NB4 (cell line): ENCODE measurements at places on chromosomes 7 and 10.

DNA sequence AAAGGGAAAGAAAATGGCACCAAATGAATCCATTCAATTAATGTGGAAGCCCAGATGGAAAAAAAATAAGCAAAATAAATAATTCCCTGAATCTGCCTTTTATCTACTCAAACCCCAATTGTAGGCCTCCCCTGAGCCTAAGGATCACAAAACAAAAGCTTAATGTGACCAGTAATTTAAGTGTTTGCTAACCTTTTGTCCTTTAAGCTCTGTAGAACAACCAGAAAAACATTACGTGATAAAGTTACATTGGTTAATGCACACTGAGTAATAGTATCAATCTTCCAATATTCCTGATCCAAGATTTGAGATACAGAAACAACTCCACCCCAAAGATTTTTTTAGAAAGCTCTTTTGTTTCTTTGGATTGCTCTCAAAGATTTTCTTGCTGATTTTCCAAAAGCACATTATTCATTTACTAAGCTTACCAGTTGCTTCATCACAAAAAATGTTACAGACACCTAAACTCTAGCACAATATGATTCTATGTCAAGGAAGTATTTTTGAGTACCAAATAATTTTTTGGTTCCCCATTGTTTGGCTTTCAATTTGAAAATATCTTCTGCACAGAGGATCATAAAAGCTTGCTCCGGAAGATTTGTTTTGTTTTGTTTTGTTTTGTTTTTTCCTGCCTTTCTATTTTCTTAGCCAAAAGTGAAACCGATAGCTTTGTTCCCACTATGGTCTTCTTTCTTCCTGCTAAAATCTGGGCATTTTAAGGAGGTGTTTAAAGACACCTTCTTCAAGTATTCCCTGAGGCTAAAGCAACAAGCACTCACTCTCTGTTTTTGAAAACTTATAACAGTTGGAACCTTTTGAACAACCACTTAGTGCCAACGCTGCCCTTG, 54.2 kb downstream of the TRIL start:
- no peak for DNase-seq

GRCh38 chr7:936386-937054, 18.0 kb downstream of the ADAP1 start:
- peak; percentile 94 for DNase-seq

- no peak for DNase-seq
These were observed 12.2 kb upstream of the BMPR1A start for GRCh38 chr10:86744067-86744725.

DNA sequence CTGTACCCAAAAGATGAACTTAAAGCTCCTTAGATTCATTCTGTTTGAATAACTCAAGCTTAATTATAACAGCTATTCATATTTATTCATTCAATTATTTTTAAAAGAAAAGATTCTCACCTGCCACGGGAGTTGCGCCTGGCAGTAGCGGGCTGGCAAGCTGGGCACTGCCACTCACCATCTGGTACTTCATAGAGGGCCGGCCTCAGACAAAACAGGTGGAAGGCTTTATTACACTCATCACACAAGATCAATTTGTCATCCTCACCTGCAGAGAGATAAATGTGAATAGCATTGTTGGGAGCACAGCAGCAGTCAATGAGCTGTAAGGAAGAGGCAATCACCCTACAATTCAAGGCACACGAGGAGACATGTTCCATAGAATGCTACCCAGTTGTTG, 15.8 kb downstream of the FZD9 start:
- DNase-seq: no peak

DNA sequence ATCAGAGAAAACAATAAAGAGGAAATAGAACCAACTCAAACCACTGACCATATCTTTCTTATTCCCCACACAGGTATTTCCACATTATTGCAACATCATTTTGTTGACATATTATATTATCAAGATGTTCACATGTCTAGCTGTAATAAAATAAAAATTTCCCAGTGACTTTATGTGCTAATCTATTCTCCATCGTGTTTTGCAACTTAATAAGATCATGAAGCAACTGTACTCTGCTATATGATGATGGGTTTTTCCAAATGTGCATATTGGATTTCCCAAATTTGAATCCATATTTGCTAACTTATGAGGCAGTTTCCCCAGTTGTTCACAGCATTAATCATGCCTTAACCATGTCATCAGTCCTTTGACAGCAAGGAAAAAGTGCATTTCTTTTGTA, 127.8 kb downstream of the ITGB8 start:
- DNase-seq: no peak

DNA sequence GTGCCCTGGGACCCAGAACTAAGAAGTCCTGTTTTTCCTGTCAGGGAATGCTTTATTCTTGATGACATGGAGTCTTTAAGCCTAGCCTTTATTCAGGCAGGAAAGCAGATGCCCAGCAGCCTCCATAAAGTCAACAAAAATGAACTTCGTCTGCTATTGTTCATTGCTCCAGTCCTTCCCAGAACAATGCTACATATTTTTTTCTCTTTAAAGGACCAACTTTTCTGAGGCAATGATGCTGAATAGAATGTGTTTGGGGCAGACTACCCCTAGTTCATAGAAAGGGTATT, 47.6 kb upstream of the PDCD4 start:
- no peak for DNase-seq

DNA sequence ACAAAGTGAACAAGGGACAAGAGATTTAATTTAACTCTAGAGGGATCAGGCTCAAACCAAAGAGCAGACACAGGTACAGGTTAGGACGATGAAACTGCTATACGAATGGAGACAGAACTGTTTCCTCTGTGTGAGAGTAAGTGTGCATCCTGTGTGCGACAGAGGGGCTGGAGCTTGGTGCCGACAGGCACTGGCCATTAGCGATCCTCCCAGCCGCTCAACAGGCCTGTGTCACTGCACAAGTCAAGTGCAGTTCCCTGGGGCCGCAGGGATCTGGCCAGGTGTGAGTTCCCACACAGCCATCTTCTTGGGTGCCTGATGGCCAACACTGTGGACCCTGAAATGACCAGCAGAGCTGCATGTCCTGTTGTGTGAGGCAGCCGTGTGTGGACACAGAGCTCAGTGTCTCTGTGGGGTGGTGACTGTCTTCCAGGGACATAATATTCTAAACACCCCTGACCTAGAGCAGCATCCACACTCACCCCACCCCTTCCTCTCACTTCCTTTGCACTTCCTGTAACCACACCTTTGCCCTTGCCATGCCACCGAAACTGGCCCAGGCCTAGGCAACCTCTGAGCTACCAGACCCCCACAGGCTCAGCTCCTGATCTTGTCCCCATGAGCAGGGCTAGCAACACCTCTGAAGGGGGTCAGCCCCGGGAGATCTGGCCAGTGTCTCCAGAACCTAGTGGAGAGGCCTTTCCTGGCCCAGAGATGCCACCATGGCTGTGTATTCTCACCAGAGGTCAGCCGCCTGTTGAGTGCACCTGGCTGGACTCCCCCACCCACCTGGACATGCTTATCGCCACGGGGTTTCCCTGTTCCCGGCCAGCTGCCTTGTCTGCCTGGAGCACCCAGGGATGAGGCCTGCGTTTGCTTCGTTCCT, 11.7 kb upstream of the TBRG4 start:
- DNase-seq: no peak

DNA sequence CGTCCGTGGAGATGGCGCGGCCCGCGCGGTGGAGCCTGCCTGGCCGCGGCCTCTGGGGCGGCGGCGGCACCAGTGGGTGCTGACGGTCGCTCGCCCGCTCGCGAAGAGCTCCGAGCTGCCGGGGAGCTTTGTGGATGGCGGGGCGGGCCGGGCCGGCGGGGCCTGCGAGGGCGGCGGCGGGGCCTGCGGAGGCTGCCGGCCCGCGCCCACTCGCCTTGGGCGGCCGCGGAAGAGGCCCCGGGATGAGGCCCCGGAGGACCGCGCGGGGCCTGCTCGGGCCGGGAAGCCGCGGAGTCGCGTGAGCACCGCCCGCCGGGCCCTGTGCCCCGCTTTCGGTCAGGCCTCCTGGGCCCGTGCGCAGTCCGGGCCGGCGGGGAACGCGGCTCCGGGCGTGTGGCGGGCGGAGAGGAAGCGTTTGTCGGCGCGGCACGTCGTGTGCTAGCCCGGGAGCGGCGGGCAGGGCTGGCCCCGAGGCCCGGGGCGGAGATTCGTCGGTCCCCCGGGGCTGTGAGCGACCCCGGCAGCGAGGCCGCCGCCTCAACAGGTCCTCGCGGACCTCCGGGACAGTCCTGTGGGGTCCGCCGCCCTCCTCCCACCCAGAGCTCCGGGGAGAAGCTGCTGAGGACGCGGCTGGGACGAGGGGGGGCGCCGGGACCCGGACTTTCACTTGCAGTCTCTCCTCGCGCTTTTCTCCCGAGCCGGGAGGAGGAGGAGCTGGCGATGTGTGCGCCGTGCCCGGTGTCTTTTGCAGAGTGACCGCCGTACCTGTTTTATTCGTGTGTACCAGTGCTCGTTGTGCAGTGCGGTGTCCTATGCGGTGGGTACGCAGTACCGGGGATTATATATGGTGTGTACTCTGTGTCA, 578 bp downstream of the ZMYND11 start:
- DNase-seq: peak; percentile 79

DNA sequence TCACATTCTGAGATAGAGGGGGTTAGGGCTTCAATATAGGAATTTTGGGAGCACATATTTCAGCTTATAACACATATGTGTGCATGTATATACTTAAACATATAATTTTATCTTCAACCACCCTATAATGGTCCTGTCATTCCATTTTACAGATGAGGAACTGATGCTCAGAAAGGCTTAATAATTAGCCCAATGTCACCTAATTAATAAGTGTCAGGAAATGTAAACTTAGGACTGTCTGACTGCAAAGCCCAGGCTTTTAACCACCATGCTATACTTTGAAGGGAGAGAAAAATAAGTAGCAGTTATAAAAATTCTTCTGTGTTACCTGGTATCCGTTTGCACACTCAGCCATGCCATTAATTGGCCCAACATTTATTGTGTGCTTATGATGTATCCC, 172.6 kb downstream of the SKIDA1 start:
- no peak for DNase-seq

DNA sequence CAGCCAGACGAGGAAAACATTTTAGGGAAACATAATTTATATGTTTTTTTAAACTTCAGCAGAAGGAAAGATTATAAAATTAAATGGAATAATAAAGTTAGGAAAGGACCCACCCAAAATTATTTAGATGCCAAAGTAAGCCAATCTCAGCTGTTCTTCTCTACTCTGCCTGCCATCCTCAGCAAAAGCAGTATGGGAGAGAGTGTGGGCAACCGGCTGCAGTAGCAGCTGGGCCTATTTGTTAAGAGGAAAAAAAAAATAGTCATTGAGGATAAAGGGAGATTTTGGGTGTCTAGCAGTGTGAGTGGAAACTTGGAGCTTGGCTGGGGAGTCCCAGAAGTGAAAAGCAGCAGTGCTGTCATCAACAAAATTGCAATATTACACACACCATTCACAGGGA, 15.4 kb downstream of the SEMA3E start:
- DNase-seq: no peak

- no peak for DNase-seq
These were observed 36.1 kb downstream of the ST8SIA6 start for GRCh38 chr10:17418249-17418648.

- no peak for DNase-seq
These were observed 229.1 kb downstream of the PLXNA4 start for GRCh38 chr7:132347123-132347522.

DNA sequence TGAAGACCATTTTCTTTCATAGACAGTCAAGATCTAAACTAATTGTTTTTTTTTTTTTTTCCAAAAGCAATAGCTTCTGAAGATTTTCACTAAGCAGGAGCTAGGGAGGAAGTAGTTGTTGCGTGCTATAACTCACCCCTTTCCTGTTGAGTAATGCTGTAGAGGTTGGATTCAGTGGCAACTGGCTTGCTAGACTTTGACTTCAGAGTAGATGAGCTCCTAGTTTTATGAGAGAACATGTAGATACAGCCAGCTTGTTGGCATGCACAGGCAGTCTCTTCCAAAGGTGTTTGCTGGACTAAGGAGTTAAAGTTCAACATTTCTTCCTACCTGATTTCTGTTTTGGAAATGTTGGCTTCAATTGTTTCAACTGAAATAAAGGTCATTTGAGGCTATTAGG, 66.2 kb upstream of the MXI1 start:
- peak; percentile 97 for DNase-seq

- DNase-seq: no peak
These were observed 146.3 kb downstream of the GALNT17 start for GRCh38 chr7:71278257-71278656.

DNA sequence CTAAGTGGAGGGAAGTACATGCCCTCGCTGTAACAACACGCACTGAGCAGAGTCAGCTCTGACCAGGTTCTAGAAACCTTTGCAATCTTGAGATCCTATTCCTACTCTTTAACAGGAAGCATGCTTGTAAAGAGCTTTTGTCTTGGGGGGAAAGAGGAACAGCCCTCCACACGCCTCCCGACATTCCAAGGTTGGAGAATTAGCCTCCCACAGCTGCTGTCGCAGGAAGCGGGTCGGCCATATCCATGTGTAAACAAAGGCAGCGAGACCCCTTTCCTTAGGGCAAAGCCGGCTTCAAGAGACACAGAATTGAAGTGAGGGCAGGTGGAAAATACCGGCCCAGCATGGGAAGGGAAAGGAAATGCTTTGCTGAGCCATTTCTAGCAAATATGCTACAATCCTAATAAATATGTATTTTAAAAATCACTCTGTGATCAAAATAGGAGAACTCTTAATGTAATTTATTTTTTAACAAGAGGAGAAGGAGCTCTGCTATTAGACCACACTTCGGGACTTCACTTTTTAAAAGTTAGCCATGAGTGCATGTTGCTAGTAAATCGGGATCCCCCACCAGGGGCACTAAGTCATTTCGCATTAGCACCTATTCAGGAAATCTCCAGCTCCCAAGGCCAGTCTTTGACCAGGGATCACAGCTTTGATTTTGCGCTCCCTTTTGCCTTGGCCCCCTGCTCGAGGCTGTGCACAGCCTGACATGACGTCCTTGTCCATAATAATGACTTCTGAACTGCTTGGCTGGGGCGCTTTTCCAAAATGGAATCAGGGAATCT, 55.9 kb downstream of the FAM204A start:
- DNase-seq: no peak

GRCh38 chr10:122054048-122055025, 65.4 kb downstream of the TACC2 start:
- peak; percentile 75 for DNase-seq

DNA sequence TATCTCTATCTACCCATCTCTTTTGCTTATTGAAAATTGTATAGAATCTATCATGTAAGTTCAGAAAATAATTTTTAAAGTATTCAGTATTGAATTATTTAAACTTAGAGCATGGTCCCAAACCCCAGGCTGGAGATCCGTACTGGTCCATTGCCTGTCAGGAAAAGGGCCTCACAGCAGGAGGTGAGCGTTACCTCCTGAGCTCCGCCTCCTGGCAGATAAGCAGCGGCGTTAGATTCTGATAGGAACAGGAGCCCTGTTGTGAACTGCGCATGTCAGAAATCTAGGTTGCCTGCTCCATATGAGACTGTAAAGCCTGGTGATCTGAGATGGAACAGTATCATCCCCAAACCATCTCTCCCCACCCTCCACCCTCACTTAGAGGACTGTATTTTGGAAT, 266.0 kb upstream of the CNTNAP2 start:
- DNase-seq: no peak
